B cell (primary cell): ENCODE measurements at places on chromosomes 1 and 21.

DNA sequence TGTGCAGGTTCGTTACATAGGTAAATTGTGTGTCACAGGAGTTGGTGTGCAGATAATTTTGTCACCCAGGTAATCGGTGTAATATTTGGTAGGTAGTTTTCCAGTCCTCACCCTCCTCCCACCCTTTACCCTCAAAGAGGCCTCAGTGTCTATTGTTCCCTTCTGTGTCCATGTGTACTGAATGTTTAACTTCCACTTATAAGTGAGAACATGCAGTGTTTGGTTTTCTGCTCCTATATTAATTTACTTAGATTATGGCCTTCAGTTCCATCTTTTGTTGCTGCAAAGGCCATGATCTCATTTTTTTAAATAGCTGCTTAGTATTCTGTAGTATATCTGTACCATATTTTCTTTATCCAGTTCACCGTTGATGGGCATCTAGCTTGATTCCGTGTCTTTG, 87.3 kb downstream of the RPS6KC1 start:
- DNase-seq, result no peak

DNA sequence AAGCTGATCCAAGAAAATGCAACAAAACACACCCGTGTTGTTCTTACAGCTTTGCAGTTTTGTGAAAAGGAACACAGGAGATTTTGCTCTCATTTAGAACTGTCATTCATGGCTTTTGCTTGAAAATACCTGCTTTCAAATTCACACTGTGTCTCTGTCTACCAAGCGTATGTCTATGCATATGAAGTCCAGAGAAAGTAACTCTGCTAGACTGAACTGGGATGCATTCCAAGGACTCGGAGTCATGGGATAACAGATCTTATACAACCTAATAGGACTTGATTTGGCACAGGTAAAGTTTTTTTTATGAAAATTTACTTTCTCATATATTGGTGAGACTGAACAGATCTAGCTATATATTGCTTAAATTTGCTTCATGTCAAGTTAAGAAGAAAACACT, 102.4 kb downstream of the PTGER3 start:
- no peak for DNase-seq

DNA sequence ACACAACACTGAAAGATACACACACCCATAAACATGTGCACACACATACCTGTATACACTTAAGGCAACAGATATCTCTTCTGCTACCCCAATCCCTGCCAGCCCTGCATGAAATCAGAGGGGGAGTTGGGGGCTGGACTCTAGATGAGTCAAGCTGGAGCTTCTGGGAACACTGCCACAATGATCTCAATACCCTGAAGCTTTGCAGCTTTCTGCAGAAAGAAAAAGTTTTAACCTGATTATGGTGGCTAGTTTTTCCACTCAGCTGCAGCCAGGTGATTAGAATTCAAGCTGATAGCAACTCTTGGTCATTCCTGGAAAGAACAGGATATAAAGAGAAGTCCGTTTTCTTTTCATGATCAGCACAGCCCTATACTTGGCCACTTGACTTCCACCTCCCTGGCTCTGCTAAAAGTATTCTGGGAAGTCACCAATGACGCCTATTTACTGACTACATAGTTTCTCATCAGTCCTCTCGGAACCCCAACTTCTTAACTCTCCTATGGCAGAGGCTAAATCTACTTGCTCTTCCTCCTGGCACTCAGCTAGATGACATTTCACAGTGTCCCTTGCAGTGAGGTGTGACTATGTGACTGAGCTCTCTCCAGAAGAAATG, 20.7 kb upstream of the DNASE2B start:
- DNase-seq, result no peak

DNA sequence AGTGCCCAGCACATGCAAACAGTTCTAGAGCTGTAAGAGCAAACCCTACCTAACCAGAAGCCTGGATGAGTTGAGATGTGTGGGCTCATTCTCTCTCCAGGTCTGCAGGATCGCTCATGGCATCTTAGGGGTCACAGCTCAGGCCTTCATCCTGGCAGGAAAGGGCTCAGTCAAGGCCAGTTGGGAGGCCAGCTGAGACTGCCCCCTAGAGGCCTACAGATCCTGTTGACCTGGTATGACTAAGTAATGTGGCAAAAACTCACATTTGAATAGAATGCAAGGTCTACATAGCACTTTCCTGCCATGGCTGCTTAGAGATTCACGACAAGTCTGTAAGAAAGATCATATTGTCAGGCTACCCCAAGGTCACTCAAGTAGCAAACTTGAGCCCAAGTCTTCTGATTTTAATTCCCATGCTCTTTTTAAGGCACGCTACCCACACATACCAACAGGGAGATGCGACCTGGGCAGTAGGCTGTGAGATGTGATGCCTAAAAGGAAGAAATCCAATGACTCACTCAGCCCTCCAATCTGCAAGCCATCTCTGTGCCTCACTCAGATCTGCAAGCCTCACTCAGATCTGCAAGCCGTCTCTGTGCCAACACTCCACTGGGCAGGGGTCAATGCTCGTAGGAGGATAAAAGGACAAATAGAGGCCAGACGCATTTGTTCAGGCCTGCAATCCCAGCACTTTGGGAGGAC, 5.1 kb upstream of the CAPN8 start:
- no peak for DNase-seq

GRCh38 chr1:47930210-47930840, 66.9 kb downstream of the TRABD2B start:
- no peak for DNase-seq
